Spinal cord (tissue), 10 donors: ENCODE measurements at places on chromosomes 1 and 21.

DNA sequence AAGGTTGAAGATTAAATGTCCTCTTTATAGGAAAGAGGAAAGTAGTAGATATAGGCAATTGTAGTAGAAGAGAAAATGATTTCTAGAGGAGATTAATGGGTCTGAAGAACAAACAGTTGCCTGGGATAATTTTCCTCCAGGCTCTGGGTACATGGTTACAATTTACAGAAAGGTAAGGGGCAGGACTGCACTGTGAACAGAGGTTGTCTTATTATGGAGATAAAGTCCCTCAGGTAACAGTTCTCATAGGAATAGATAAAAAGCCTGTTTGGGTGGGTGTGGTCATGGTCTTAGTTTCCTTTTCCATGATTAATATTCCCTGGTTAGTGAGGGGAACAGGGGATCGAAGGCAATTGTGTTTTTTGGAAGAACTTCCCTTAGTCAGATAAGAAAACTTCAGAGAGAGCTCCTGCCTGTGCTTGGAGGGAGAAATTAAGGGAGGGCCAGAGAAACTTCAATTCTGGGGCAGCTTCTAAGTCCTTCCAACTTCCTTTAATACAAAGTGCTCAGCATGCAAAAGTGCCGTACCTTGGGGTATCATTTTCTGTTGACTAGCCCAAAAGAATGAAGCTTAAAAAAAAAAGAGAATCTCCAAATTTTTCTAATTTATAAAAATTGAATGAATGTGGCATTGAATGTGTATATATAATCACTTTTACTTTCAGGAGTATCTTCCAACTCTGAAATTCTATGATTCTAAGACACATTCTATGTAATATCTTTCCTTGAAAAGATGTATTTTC is 295.4 kb upstream of the USP25 start:
- no peaks in the 10 kb centered on the region for H3K4me1 ChIP-seq
- no peaks in the 10 kb centered on the region for H3K36me3 ChIP-seq
- no peak overlapping the region for H3K27ac ChIP-seq
- DNase-seq, result no peak
- H3K27me3 ChIP-seq, result no peaks in the 10 kb centered on the region

GRCh38 chr1:208052135-208052534 is 141.2 kb upstream of the CD34 start:
- no peaks in the 10 kb centered on the region for H3K27me3 ChIP-seq
- no peak overlapping the region for H3K27ac ChIP-seq
- peaks cover 33% of the 10 kb centered on the region for H3K4me1 ChIP-seq
- no peak for DNase-seq
- H3K4me3 ChIP-seq, result no peak overlapping the region

- no peaks in the 10 kb centered on the region for H3K27me3 ChIP-seq
- no peak overlapping the region for H3K4me3 ChIP-seq
- no peaks in the 10 kb centered on the region for H3K4me1 ChIP-seq
- no peak for DNase-seq
These were observed 20.6 kb downstream of the KPNA6 start for GRCh38 chr1:32128479-32128878.

- peaks cover 4% of the 10 kb centered on the region for H3K4me1 ChIP-seq
- no peaks in the 10 kb centered on the region for H3K36me3 ChIP-seq
- no peak for DNase-seq
- H3K27ac ChIP-seq, result no peak overlapping the region
- no peak overlapping the region for H3K4me3 ChIP-seq
These were observed 24.7 kb downstream of the ACKR1 start for GRCh38 chr1:159229260-159229885.

GRCh38 chr1:42730988-42731387 is 9.0 kb downstream of the CLDN19 start:
- peaks cover 10% of the 10 kb centered on the region for H3K36me3 ChIP-seq
- H3K4me1 ChIP-seq, result peaks cover 5% of the 10 kb centered on the region
- no peaks in the 10 kb centered on the region for H3K27me3 ChIP-seq
- H3K4me3 ChIP-seq, result no peak overlapping the region
- no peak overlapping the region for H3K27ac ChIP-seq
- DNase-seq, result no peak

GRCh38 chr1:198934901-198935305 is 296.1 kb downstream of the PTPRC start:
- H3K4me1 ChIP-seq, result no peaks in the 10 kb centered on the region
- peak overlapping the region; percentile 92 for H3K4me3 ChIP-seq
- no peaks in the 10 kb centered on the region for H3K36me3 ChIP-seq
- H3K27me3 ChIP-seq, result no peaks in the 10 kb centered on the region
- H3K27ac ChIP-seq, result peak overlapping the region; percentile 94
- peak; percentile 79 for DNase-seq

- H3K36me3 ChIP-seq, result no peaks in the 10 kb centered on the region
- peaks cover 27% of the 10 kb centered on the region for H3K4me1 ChIP-seq
- DNase-seq, result peak; percentile 73
- H3K27ac ChIP-seq, result no peak overlapping the region
- H3K4me3 ChIP-seq, result no peak overlapping the region
- H3K27me3 ChIP-seq, result no peaks in the 10 kb centered on the region
These were observed 126.0 kb upstream of the TMEM51 start for GRCh38 chr1:15027515-15027986.

DNA sequence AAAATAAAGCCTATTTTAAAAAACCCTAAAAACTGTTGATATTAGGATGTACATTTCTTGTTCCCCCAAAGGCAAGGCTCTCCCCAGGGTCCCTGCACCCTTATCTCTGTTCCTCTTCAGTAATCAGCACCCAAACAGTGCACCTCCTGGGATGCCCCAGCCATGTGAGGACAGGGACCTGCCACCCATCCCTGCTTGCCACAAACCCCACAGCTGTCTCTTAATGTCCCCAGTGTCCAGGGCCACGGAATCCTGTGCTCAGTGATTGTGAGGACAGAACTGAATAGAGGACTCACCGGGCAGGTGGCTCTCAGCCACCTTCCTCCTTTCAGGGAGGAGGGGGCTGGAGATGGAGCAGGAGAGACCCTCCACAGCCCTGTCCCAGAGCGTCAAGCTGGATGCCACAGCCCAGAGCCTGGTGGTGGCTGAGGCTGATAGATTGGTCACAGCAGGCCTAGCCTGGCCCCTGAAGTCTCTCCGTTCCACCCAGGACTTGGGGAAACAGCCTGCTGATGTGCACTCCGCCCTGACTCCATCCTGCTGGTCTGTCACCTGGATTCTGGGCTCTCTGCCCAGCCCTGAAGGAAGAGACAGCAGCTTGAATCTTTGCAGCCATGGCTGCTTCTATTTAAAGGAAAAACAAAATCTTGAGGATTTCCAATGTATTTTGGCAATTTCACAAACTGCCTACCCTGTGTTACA is 23.1 kb downstream of the RNF187 start:
- H3K36me3 ChIP-seq, result no peaks in the 10 kb centered on the region
- H3K4me1 ChIP-seq, result no peaks in the 10 kb centered on the region
- H3K4me3 ChIP-seq, result no peak overlapping the region
- H3K27ac ChIP-seq, result no peak overlapping the region

- H3K36me3 ChIP-seq, result peaks cover 14% of the 10 kb centered on the region
- H3K27ac ChIP-seq, result no peak overlapping the region
- H3K4me3 ChIP-seq, result no peak overlapping the region
- no peak for DNase-seq
These were observed 22.6 kb upstream of the ASAP3 start for GRCh38 chr1:23506376-23507107.

DNA sequence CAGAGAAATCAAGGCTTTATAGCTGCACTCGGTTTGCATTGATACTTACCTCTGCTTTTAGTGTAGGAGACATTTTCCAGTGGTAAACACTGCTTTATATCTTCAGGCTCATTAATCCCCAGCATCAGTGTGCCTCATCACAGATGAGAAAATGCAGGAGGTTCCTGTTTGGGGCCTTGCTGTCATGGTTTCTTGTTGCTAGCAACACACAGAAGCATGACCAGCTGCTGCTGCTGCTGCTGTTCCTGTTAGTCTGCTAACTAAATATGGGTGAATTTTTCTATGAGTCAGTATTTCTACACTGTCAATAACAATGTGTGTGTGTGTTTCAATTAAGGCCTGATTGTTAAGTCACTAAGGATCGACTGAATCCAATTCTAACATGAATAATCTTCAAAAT is 85.8 kb upstream of the RGS1 start:
- no peak for DNase-seq
- no peak overlapping the region for H3K4me3 ChIP-seq
- no peaks in the 10 kb centered on the region for H3K27me3 ChIP-seq
- H3K27ac ChIP-seq, result peak overlapping the region; percentile 35
- no peaks in the 10 kb centered on the region for H3K4me1 ChIP-seq
- no peaks in the 10 kb centered on the region for H3K36me3 ChIP-seq

DNA sequence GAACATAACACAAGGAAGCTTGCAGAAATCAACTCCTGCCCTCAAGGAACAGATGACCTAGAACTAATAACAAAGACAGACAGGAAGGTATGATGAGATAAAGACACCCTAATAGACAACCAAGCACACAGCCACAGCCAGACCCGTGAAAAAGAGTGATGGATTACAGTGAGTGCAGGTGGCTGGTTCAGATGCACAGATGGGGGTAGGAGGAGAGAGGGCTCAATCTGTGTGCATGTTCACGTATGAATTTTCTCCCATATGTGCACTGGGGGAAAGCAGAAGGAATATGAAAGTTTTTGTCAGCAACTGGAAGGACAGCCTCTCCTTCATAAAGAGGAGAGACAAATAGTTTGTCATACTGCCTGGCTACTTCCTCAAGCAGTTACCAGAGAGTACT is 367.1 kb downstream of the PBX1 start:
- no peak overlapping the region for H3K27ac ChIP-seq
- H3K4me1 ChIP-seq, result no peaks in the 10 kb centered on the region
- no peak overlapping the region for H3K4me3 ChIP-seq

DNA sequence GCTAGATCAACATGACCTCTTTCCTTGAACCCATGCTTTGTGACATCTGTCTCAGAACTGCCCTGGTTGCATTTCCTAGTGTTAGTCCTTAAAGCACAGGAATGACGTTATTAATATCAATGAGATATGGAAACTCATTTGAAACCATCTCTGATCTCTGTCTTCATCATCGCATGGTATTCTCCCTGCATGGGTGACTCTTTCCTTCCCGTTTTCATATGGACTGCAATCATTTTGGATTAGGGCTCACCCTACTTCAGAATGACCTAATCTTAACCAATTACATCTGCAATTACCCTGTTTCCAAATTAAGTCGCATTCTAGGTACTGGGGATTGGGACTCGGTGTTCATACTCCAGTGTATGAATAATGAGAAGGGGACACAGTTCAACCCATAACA is 41.7 kb upstream of the DISC1 start:
- H3K4me3 ChIP-seq, result no peak overlapping the region
- H3K27ac ChIP-seq, result no peak overlapping the region
- H3K4me1 ChIP-seq, result no peaks in the 10 kb centered on the region
- no peak for DNase-seq

GRCh38 chr1:199836430-199836829 is 191.1 kb upstream of the NR5A2 start:
- H3K36me3 ChIP-seq, result no peaks in the 10 kb centered on the region
- H3K27me3 ChIP-seq, result no peaks in the 10 kb centered on the region
- no peak for DNase-seq
- H3K27ac ChIP-seq, result no peak overlapping the region
- no peaks in the 10 kb centered on the region for H3K4me1 ChIP-seq

DNA sequence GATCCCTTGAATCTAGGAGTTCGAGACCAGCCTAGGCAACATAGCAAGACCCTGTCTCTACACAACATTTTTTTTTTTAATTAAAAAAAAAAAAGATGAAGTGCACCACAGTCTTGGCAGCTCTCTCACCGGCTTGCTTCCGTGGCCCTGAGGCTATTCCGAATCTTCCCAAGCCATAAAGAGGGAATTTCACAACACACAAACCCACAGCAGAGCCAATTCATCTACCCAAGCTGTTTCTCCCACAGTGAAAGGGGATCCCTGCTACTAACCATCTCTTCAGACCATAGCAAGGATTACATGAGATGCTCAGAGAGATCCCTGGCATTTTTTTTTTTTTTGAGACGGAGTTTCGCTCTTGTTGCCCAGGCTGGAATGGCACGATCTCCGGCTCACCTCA is 8.3 kb upstream of the CHD5 start:
- no peaks in the 10 kb centered on the region for H3K4me1 ChIP-seq
- peaks cover 66% of the 10 kb centered on the region for H3K36me3 ChIP-seq
- no peak overlapping the region for H3K27ac ChIP-seq
- H3K4me3 ChIP-seq, result no peak overlapping the region

- no peaks in the 10 kb centered on the region for H3K27me3 ChIP-seq
- H3K36me3 ChIP-seq, result no peaks in the 10 kb centered on the region
- H3K27ac ChIP-seq, result no peak overlapping the region
- no peak for DNase-seq
- no peak overlapping the region for H3K4me3 ChIP-seq
These were observed 15.6 kb upstream of the ZMYM6 start for GRCh38 chr1:35047188-35047858.

GRCh38 chr1:241716915-241717656 is 65.0 kb downstream of the WDR64 start:
- no peaks in the 10 kb centered on the region for H3K36me3 ChIP-seq
- DNase-seq, result no peak
- H3K27me3 ChIP-seq, result no peaks in the 10 kb centered on the region

- no peak overlapping the region for H3K27ac ChIP-seq
- no peak overlapping the region for H3K4me3 ChIP-seq
- no peaks in the 10 kb centered on the region for H3K36me3 ChIP-seq
- no peak for DNase-seq
- peaks cover 17% of the 10 kb centered on the region for H3K27me3 ChIP-seq
These were observed 7.1 kb upstream of the PHLDA3 start for GRCh38 chr1:201475915-201476669.

DNA sequence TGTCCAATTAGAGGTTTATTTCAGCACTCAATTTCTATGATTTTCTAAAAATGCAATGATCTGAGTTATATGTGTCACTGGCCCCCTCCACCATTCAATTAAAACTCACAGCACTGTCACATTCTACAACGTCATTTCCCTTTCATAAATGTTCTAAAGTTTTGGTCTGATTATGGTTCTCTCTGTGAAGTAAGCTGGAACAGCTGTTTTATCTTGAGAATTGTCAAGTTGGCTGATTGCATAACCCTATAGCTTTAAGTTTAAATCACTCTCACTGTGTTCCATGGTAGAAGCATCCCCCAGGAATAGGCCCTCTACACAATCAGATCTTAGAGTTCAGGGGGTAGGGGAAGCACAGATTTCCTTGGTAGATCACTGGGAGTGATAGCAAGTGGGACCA is 41.4 kb upstream of the DNASE2B start:
- no peaks in the 10 kb centered on the region for H3K36me3 ChIP-seq
- DNase-seq, result no peak
- H3K27ac ChIP-seq, result no peak overlapping the region
- peaks cover 4% of the 10 kb centered on the region for H3K4me1 ChIP-seq

DNA sequence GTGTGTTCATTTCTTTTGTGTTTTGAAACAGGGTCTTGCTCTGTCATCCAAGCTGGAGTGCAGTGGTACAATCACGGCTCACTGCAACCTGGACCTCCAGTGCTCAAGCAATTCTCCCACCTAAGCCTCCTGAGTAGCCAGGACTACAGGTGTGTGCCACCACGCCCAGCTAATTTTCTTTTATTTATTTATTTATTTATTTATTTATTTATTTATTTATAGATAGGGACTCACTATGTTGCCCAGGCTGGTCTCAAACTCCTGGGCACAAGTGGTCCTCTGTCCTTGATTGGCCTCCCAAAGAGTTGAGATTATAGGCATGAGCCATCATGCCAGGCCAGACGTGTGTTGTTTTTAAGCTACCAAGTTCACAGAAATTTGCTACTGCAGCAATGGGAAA is 43.8 kb upstream of the TLR5 start:
- H3K4me1 ChIP-seq, result no peaks in the 10 kb centered on the region
- H3K36me3 ChIP-seq, result no peaks in the 10 kb centered on the region
- no peaks in the 10 kb centered on the region for H3K27me3 ChIP-seq

GRCh38 chr1:11170102-11170501 is 19.1 kb upstream of the ANGPTL7 start:
- H3K4me3 ChIP-seq, result no peak overlapping the region
- peaks cover 7% of the 10 kb centered on the region for H3K36me3 ChIP-seq
- no peak overlapping the region for H3K27ac ChIP-seq
- H3K27me3 ChIP-seq, result no peaks in the 10 kb centered on the region
- H3K4me1 ChIP-seq, result no peaks in the 10 kb centered on the region
